ENCODE measurements at places on chromosomes 11 and 22. TPM values are rescaled to one million over a fixed set of nuclear protein-coding genes. Genes with fewer than 3 reads are reported as not detected.

MMP11 gene
- 13.3 TPM for polyA plus RNA-seq

DNA sequence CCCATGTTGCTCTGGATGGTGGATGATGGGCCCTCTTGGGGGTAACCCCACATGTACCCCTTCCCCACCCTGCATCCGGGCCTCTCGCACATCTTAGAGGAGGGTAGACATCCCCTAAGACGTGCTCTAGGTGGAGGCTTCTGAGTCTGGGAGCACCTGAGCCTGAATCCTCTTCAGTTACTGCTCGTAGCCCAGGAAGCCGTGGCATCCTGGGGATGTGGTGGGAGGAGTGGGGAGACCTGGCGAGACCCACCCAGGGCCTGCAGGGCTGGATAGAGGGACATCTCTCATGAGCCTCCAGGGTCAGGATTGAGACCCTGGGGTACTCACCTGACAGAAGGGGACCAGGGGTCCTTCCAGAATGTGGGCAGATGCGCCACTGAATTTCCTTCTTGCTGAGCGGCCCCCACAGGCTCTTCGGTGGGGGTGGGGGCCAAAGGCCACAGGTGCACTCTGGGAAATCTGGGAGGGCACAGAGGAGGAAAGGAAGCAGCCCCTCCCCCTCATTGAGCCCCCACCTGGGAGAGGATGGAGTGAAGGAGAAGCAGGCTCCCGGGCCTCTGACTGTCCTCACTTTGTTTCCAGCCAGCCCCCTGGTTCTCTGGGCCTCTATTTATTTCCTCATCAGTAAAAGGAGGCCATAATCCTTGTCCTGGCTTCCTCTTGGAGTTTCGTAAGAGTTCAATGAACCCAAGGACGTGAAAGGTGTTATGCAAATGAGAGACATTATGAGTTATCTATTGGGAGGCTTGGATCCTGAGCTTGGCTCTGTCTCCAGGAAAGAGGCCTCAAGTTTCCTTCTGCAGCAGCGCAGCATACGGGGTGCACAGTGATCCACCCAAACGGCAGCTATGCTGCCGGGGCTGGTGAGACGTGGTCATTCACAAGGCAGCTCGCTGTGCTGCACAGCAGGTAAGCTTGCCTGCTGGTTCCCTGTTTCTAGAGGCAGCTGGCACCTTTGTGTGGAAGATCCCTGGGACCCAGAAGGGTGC, 31.2 kb downstream of the KCNJ4 start:
- DNase-seq = no peak

KCNQ1 gene
- polyA plus RNA-seq = 9.1 TPM

DNA sequence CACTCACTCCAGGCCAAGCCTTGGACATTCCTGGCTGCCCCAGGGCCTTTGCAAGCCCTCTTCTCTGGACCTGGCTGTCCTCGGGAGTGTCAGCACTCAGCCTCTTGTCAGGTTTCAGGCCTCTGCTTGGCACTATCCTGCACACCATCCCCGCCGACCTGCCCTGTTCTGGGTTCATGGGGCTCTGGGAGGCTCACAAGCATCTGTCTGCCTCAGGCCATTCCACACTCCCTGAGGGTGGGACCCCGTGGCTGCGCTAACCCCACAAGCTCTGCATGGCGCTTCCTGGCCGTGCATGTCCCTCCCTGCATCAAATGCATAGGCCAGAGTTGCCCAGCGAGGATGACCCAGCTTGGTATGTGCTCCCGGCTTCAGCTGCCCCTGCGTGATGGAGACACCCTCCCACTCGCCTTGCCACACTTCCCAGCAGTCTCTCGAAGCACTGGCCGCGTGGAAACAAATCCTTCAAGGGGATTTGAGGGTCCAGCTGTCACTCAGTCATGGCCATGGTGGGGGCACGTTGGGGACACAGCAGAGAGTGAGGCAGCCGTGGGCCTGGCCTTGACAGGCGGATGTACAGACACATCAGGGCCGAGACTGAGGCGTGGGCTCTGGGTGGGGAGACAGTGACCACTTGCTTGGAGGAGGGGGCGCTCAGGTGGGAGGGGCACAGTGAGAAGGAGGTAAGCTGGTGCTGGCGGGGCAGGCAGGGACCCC, 87.3 kb downstream of the KCNQ1 start:
- DNase-seq = no peak

SMIM35 gene
- polyA plus RNA-seq = 0.17 TPM

KIRREL3 gene
- 2.1 TPM for polyA plus RNA-seq

- no peak for DNase-seq
Observed at GRCh38 chr11:60165538-60165937, 17.3 kb downstream of the MS4A6A start.

OR56A1 gene
- polyA plus RNA-seq = not detected

KRTAP5-8 gene
- 1.3 TPM for polyA plus RNA-seq

MS4A1 gene
- 0.12 TPM for polyA plus RNA-seq

DNA sequence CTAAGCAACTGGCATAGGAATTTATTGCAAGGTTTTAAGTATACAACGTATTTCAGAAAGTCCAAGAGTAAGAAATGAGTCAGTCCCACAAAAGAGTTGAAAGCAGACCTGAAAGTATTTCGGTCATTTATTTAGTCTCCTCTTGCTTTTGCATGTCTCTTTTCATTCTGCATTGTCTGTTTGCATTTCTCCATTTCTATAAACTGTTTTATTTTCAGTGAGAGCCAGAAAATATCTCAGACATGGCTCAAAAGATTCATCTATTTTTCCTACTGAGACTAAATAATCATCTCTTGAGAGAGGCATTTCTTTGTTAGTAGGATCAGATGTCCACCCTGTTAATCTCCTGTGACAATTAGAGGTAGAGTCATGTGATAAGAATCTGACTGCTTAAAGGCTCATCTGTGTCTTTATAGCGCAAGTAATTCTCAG, 219.1 kb upstream of the CCDC179 start:
- DNase-seq = no peak

Measured in left kidney (tissue), 8 donors.